Adrenal gland (tissue), 19 donors: ENCODE measurements at places on chromosomes 16 and 17. TPM values are rescaled to one million over a fixed set of nuclear protein-coding genes. Genes with fewer than 3 reads are reported as not detected.

- H3K36me3 ChIP-seq = no peaks in the 10 kb centered on the region
- no peak for DNase-seq
- no peaks in the 10 kb centered on the region for H3K4me1 ChIP-seq
Measured at GRCh38 chr17:75595284-75595919, 7.8 kb downstream of the MYO15B start.

DNA sequence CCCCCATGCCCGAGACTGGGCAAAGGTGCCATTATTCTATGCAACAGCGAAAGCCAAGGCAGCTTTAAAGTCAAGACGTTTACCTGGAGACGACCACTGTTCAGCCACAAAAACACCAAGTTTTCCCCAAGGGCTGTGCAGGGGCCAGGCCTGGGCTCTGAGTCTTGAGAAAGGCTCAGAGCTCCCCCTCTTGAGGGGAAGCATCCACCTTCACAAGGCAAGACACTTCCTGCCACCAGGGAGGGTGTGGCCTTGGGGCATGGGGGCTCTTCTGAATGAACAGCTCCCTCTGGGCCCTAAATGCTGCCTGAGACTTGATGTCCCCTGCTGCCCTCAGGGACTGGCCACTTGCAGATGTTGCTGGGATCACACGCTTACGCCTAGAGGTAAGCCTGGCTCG lies 26.5 kb downstream of the PDIA2 start:
- no peak overlapping the region for H3K4me3 ChIP-seq
- DNase-seq = no peak
- H3K27me3 ChIP-seq = no peaks in the 10 kb centered on the region
- peaks cover 8% of the 10 kb centered on the region for H3K4me1 ChIP-seq

GLP2R gene
- 0.41 TPM for total RNA-seq

DNA sequence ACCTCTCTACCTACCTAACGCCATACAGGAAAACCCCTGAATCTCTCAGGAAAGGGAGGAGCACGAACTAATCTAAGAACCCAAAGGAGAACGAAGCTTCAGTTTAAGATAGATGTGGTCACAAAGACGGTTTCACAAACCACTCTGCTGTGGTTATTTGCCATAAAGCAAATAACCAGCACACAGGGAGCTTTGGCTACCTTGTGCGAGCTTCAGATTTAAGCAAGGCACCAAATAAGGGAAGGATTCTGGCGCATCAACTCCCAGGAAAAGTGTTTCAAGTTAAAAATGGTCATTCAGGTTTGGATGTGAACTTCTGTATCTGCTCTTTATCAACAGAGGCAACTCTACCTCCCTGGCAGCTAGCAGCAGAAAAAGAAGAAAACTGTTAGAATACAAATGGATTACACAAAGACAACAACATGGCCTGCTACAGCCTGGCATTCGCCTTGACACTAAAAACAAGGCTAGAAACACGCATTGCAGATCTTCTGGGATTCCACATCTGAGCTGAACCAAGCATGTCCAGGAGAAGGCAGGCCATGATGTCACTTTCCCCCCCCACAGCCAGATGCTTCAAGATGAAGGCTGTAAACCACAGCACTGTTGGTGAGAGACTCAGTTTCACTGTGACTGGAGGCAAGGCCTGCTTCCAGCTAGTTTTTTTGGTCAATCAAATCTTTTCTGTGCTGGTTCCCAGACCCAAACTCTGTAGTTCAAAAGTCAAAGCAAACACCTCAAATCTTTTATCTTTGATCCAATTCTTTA lies 43.6 kb downstream of the SMG6 start:
- no peak overlapping the region for H3K4me3 ChIP-seq
- H3K4me1 ChIP-seq = peaks cover 12% of the 10 kb centered on the region
- H3K36me3 ChIP-seq = no peaks in the 10 kb centered on the region

DNA sequence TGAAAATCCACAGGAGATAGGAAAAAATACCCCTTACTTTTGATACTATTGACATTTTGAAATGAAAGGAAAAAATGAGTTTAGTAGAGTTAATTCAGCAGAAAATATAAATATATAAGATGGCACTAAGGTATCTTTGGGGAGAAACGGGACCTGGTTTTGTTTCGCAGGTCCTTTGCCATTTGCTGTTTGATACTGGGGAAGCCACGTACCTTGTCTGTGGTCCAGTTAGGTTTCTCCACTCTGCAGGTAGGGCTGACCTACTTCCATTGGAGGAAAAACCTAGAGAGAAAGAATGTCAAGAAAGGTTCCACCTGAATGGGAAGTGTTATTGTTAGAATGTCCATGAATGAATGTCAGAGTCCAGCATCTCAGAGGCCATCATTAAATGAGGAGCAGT lies 48.1 kb downstream of the HLF start:
- H3K4me1 ChIP-seq = no peaks in the 10 kb centered on the region
- no peak overlapping the region for H3K4me3 ChIP-seq
- H3K27ac ChIP-seq = no peak overlapping the region
- no peaks in the 10 kb centered on the region for H3K27me3 ChIP-seq

CCDC154 gene
- 0.28 TPM for total RNA-seq

DNA sequence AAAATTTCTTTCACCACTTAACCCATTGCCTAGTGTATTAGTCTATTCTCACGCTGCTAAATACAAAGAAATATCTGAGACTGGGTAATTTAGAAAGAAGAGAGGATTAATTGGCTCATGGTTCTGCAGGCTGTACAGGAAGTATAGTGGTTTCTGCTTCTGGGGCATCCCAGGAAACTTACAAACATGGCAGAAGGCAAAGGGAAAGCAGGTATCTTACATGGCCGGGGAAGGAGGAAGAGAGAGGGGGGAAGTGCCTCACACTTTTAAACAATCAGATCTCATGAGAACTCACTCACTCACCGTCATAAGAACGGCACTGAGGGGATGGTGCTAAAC lies 931.4 kb upstream of the SOX9 start:
- no peaks in the 10 kb centered on the region for H3K36me3 ChIP-seq
- no peaks in the 10 kb centered on the region for H3K27me3 ChIP-seq
- no peaks in the 10 kb centered on the region for H3K4me1 ChIP-seq
- H3K4me3 ChIP-seq = no peak overlapping the region

- peaks cover 42% of the 10 kb centered on the region for H3K36me3 ChIP-seq
- H3K27me3 ChIP-seq = no peaks in the 10 kb centered on the region
- H3K27ac ChIP-seq = no peak overlapping the region
Measured at GRCh38 chr17:7912927-7913524, 3.1 kb downstream of the RNF227 start.
